ENCODE measurements at places on chromosomes 6 and 20. TPM values are rescaled to one million over a fixed set of nuclear protein-coding genes. Genes with fewer than 3 reads are reported as not detected.

- no peak for DNase-seq
- no peak overlapping the region for H3K27ac ChIP-seq
- peaks cover 8% of the 10 kb centered on the region for H3K27me3 ChIP-seq
- H3K4me3 ChIP-seq = no peak overlapping the region
- no peaks in the 10 kb centered on the region for H3K36me3 ChIP-seq
Observed at GRCh38 chr6:41466437-41466990, 79.7 kb upstream of the FOXP4 start.

- DNase-seq = no peak
- no peaks in the 10 kb centered on the region for H3K4me1 ChIP-seq
- H3K36me3 ChIP-seq = peaks cover 5% of the 10 kb centered on the region
- H3K27me3 ChIP-seq = no peaks in the 10 kb centered on the region
Observed at GRCh38 chr6:143741480-143741879, 63.7 kb downstream of the PHACTR2 start.

The DHX35 gene
- 4.0 TPM for polyA plus RNA-seq

DNA sequence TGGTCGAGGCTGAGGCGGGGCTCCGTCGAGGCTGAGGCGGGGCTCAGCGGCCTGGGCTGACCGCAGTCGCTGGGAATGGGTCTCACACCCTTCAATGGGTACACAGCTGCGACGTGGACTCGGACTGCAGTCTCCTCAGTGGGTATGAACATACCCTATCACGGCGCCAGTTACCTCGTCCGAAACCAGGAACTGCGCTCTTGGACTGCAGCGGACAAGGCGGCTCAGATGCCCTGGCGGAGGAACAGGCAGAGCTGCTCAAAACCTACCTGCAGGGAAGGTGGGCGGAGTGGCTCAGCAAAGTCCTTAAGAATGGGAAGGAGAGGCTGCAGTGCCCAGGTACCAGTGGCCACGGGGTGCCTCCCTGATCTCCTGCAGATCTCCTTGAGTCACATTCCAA is 14.2 kb downstream of the HLA-A start:
- H3K27me3 ChIP-seq = no peaks in the 10 kb centered on the region
- no peak for DNase-seq
- H3K4me3 ChIP-seq = no peak overlapping the region
- H3K27ac ChIP-seq = no peak overlapping the region
- H3K4me1 ChIP-seq = no peaks in the 10 kb centered on the region

- no peak for DNase-seq
- no peak overlapping the region for H3K4me3 ChIP-seq
- H3K27ac ChIP-seq = no peak overlapping the region
- no peaks in the 10 kb centered on the region for H3K4me1 ChIP-seq
Observed at GRCh38 chr6:85602100-85602499, 8.4 kb upstream of the SNX14 start.

DNA sequence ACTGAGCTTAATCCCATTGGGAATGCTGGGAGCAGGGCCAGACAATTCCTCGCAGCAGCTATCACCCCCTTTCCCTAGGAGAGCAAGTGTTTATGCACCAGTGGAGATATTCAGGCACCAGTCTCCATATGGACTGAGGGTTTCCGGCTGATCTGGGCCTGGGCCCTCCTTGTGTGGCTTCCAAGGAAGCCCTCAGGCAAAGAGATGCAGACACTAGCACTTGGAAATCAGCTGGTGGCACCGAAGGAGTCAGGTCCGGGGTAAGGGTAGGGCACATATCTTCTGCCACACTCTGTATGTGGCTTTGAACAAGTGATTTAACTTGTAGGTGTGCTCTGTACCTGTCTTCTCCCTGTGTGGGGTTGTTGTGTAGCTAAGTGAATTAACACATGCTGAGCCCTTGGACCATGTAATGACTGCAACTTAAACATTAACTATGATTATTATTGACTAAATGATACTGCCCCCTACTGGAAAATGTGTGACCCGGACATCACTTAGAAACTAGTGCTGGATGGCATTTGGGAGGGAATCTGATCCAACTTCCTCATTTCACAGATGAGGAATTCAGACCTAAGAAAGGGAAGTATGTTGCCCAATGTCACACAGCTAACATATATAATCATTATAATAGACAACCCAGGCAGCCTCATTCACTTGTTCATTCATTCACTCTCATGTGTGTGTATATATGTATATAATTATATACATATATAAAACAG is 19.3 kb upstream of the WFDC2 start:
- H3K4me3 ChIP-seq = no peak overlapping the region
- H3K36me3 ChIP-seq = no peaks in the 10 kb centered on the region
- no peak overlapping the region for H3K27ac ChIP-seq
- no peaks in the 10 kb centered on the region for H3K4me1 ChIP-seq
- H3K27me3 ChIP-seq = no peaks in the 10 kb centered on the region
- peak; percentile 47 for DNase-seq

DNA sequence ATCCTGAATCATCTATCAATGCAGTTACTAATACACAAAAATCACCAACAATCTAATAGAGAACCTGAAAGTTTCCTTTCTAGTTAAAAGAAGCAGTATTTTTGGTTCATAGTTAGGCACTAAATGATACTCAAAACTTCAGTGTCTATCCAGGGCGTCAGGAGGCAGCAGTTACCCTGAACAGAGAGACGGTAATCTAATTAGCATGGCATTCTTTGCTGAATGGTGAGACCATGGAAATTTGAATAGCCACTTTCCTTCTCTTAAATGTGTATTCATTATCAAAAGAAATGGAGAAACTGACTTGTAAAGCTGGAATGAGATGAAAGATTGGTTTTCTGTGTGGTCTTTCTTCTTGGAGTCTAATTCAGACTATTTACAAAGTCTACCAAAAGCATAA is 146.6 kb upstream of the BMP5 start:
- no peak overlapping the region for H3K27ac ChIP-seq
- H3K27me3 ChIP-seq = no peaks in the 10 kb centered on the region
- DNase-seq = no peak
- no peaks in the 10 kb centered on the region for H3K4me1 ChIP-seq
- no peak overlapping the region for H3K4me3 ChIP-seq

DNA sequence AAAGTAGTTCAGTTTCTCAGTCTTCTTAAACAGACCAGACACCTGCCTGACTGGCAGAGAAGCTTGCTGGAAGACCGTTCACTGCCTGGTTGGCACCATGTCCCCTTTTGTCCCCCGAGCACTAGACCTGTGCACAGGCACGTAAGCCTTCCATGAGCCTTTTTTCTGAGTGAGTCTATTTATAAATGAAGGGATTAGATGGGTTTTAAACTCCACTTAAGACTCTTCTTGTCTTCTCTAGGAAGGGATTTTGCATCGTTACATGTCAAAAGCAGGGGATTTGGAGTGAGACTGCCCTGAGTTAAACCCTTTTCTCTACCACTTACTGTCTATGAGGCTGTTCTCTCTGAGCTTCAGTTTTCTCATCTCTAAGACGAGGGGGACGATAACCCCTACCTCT is 37.6 kb downstream of the STK35 start:
- H3K4me3 ChIP-seq = no peak overlapping the region
- H3K4me1 ChIP-seq = no peaks in the 10 kb centered on the region
- H3K27me3 ChIP-seq = no peaks in the 10 kb centered on the region
- no peak overlapping the region for H3K27ac ChIP-seq

- no peak overlapping the region for H3K27ac ChIP-seq
- no peak for DNase-seq
- H3K4me1 ChIP-seq = no peaks in the 10 kb centered on the region
- H3K4me3 ChIP-seq = no peak overlapping the region
- H3K27me3 ChIP-seq = no peaks in the 10 kb centered on the region
Observed at GRCh38 chr6:39664173-39664572, 61.0 kb downstream of the KIF6 start.

- H3K27me3 ChIP-seq = no peaks in the 10 kb centered on the region
- H3K4me1 ChIP-seq = no peaks in the 10 kb centered on the region
- H3K27ac ChIP-seq = no peak overlapping the region
- H3K4me3 ChIP-seq = no peak overlapping the region
- DNase-seq = no peak
Observed at GRCh38 chr6:40346246-40346645, 240.9 kb downstream of the LRFN2 start.

DNA sequence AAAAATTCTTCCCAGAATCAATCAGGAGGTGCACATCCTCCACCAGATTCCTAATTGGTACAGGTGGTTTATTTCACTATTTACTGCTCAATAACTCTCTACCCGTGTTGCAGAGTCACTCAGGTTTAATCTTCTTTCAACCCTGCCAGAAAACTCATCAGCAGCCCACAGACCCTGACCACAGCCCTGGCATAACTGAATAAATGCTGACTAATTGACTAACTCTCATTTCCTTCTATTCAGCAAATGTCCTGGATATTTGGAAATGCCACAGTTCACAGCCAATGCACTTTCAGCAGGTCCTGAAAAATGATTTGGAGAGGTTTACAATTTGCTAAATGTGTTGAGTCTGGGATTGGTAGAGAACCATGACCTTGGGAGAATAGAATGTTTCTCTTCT is 62.3 kb downstream of the TRMT6 start:
- H3K4me3 ChIP-seq = no peak overlapping the region
- no peak for DNase-seq
- H3K27ac ChIP-seq = no peak overlapping the region
- no peaks in the 10 kb centered on the region for H3K27me3 ChIP-seq
- H3K36me3 ChIP-seq = no peaks in the 10 kb centered on the region

DNA sequence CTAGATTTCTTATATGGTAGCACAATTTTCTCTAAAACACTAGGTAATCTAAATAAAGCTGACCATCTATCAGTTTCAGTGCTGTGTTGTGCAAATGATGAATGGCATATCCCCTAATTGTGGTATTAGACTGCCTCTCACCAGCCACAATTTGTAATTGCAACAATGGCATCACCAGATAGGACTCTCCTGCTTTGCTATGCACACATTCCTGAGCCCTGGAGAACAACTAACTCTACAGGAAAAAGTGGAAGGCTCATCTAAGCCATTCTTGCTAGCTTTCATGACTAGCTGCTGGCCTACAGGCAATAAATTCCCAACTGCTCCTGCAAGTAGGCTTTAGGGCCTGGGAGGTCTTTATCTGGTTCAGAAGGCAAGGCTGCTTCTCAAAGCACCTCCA is 974.1 kb downstream of the EYS start:
- H3K4me1 ChIP-seq = no peaks in the 10 kb centered on the region
- H3K27me3 ChIP-seq = no peaks in the 10 kb centered on the region
- DNase-seq = no peak
- H3K4me3 ChIP-seq = no peak overlapping the region
- H3K27ac ChIP-seq = no peak overlapping the region

DNA sequence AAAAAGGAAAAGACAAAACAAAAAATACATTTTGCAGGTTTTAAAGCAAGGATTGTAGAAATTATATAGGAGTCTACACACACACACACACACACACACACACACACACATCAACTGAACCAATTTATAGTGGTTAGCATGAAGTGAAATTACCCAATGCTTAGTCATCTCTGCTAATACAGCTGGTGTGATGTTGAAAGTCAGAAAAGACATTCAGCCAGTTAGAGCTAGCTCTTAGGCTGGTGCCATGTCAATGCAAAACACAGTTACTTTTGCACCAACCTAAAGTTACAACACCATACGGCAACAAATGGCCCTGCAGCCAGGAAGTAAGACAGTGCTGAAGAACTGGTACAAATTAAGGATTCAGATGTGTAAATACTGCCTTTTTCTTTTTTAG is 15.2 kb downstream of the FAM210B start:
- peaks cover 22% of the 10 kb centered on the region for H3K4me1 ChIP-seq
- H3K27me3 ChIP-seq = no peaks in the 10 kb centered on the region
- peak overlapping the region; percentile 29 for H3K27ac ChIP-seq
- peaks cover 2% of the 10 kb centered on the region for H3K36me3 ChIP-seq

The CALHM4 gene
- not detected for polyA plus RNA-seq

The CLIC5 gene
- 2.3 TPM for polyA plus RNA-seq

The LRRC1 gene
- 1.4 TPM for polyA plus RNA-seq

DNA sequence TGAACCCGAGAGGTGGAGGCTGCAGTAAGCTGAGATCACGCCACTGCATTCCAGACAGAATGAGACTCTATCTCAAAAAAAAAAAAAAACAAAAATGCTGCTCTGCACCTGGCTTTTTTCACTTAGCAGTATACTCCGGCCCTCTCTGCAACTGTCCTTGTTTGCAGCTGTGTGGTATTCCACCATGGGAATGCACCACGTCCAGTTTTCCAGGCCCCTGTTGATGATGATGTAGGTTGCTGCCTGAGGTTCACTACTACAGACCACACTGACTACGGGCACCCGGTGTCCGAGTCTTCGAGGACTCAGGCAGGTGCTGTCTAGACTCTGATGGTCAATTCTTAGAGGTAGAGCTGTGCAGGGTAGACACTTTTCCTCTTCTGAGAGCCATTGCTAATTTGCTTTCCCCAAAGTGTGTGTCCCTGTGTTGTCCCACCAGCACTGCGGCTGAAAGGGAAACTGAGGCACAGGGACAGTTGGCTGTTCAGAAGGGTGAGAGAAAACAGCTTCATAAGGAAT is 56.5 kb downstream of the UBE2V1 start:
- H3K27me3 ChIP-seq = no peaks in the 10 kb centered on the region
- DNase-seq = no peak
- H3K4me1 ChIP-seq = no peaks in the 10 kb centered on the region
- no peaks in the 10 kb centered on the region for H3K36me3 ChIP-seq
- no peak overlapping the region for H3K27ac ChIP-seq

DNA sequence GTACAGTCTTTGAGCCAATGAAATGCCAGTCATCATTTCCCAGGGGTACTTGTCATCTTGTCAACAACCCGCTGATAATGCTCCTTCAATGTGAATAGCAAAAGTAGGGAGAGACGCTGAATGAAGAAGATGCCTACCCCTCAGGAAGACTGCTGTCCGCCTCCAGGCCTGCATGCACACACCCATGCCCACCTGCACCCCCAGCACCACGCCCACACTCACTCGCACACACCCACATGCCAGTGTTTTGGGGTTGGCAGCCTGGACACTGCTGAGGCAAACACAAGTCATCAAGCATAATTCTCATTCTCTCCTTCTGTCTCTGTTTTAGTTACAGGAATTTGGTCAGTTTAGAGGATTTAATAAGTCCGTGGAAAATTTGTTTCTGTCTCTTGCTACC is 63.6 kb downstream of the SYTL3 start:
- no peak overlapping the region for H3K27ac ChIP-seq
- H3K27me3 ChIP-seq = no peaks in the 10 kb centered on the region
- no peak for DNase-seq
- H3K4me3 ChIP-seq = no peak overlapping the region
- H3K4me1 ChIP-seq = peaks cover 23% of the 10 kb centered on the region

DNA sequence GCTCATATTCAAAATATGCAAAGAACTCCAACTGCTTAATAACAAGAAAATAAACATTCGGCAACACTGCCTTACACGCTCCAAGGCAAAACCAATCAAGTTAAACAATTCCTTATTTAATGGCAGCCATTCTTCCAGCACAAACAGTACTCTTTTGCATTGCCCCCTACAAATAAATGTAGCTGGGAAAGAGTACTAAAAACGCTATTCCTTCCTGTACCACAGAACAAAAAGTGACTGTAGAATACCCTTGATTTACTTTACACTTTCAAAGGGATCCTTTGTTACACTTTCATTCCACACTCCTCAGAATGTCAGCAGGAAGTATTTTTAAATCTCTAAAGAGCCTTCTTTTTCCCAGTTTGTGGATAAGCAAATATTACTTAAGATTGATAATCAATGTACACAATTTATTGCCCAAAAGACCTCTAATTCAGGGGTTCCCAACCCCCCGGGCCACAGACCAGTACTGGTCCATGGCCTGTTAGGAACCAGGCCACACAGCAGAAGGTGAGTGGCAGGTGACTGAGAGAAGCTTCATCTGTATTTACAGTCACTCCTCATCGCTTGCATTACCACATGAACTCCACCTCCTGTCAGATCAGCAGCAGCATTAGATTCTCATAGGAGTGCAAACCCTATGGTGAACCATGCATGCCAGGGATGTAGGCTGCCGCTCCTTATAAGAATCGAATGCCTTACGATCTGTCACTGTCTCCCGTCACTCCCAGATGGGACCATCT is 51.6 kb downstream of the MBOAT1 start:
- no peaks in the 10 kb centered on the region for H3K27me3 ChIP-seq
- DNase-seq = no peak
- H3K4me3 ChIP-seq = no peak overlapping the region
- no peak overlapping the region for H3K27ac ChIP-seq
- peaks cover 4% of the 10 kb centered on the region for H3K36me3 ChIP-seq
